ENCODE measurements at places on chromosomes 11 and 22.

- DNase-seq, result no peak
- H3K4me3 ChIP-seq, result no peak overlapping the region
- no peak overlapping the region for H3K27ac ChIP-seq
- peaks cover 11% of the 10 kb centered on the region for H3K27me3 ChIP-seq
Observed at GRCh38 chr11:93324500-93324899, 6.0 kb upstream of the DEUP1 start.

DNA sequence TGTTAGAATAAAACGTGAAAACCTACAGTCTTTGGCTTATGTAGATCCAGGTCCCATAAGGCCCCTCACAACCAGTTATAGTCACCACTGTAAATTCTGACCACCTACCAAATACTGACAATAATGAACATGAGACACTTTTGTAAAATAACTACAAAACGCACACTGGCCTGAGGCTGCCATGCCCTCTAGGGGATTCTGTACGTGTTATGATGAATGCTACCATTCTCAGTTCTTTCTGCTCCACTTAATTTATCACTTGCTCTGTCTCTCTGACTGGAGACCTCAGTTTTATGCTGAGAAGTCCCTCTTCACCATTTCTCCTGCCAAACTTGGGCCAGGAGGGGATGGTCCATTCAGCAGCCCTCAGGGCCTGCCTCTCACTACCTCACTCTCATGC is 18.7 kb upstream of the TMPRSS5 start:
- H3K27ac ChIP-seq, result no peak overlapping the region
- no peaks in the 10 kb centered on the region for H3K4me1 ChIP-seq
- no peak overlapping the region for H3K4me3 ChIP-seq
- DNase-seq, result no peak

- no peak overlapping the region for H3K27ac ChIP-seq
- no peaks in the 10 kb centered on the region for H3K36me3 ChIP-seq
- DNase-seq, result no peak
- H3K4me1 ChIP-seq, result no peaks in the 10 kb centered on the region
- H3K4me3 ChIP-seq, result no peak overlapping the region
- H3K27me3 ChIP-seq, result peaks cover 18% of the 10 kb centered on the region
Observed at GRCh38 chr11:79017811-79018210, 423.0 kb downstream of the TENM4 start.

DNA sequence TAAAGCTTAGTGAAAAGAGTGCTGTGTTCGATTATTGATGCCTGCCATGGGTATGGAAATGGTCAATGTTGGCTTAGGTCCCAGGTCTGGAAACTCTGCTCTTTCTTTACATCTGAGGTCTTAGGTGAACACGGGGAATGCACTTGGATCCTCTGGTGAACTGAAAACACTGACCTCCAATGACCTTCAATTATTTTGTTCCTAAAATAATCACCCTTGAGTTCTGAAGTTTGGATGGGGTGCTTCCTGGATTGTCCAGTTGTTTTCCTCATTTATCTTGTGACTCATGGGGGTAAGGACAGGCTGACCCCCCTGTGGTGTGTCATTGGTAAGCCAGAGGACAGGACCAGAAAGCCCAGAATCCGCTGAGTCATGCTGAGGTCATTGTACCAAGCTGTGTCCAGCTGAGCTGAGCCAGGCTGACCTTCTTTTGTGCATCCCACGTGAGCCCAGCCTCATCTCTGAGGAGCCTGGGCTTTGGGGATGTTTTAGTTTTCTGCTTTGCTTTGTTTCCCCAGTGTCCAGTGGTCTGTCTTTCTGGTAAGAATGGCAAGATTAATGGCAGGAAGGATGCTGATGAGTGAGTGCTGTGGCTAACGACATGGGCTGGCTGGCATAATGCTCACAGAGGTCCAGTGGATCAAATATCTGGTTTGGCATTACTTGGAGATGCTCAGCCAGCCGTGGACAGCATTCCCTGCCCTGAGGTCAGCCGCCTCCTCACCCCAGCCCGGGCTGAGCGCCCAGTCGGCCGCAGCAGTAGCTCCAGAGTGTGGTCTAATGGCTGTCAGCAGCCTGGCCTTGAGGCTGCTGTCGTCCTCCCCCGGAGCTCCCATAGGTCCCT is 35.6 kb downstream of the AMPD3 start:
- no peak overlapping the region for H3K27ac ChIP-seq
- DNase-seq, result no peak
- H3K4me1 ChIP-seq, result peaks cover 9% of the 10 kb centered on the region
- H3K36me3 ChIP-seq, result peaks cover 20% of the 10 kb centered on the region

Measured in activated naive CD8-positive, alpha-beta T cell treated with anti-CD3 and anti-CD28 coated beads, Interleukin-2, amount 10 ng/mL, durations not matched to agents 7 days and 5 days (primary cell).